Retina (tissue), 1 donor: ENCODE measurements at places on chromosomes 5 and 9.

GRCh38 chr5:146069780-146070099, 35.6 kb downstream of the PLAC8L1 start:
- no peak for DNase-seq

- DNase-seq: peak; percentile 53
Measured at GRCh38 chr9:114228016-114228808, 72.9 kb downstream of the COL27A1 start.

- peak; percentile 94 for DNase-seq
Measured at GRCh38 chr9:124852829-124853531, at the start of gene WDR38. Gene WDR38, plus strand, starts transcription at chr9:124853460. Its CDS starts 72 bp downstream, at chr9:124853532.

DNA sequence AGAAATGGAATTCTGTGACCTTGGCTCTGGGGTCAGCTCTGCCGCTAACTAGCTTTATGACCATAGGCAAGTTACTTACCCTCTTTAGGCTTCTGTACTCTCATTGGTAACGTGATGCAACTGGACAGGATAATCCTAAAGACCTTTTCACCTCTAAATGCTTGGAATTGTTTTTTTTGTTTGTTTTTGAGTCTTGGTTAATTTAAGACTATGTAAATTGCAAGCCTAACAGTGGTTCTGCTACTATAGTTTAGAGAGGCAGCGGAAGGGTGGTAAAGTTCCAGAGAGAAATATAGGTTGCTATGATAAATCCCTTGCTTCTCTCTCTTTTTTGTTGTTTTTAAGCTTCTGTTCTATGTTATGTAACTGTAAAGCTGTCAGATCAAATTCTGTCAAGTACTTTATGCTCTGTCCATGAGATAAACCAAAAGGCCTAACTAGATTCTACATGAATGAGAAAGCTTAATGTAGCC, 17.6 kb downstream of the FAM169A start:
- peak; percentile 77 for DNase-seq

- no peak for DNase-seq
Measured at GRCh38 chr9:84673806-84674205, 4.3 kb downstream of the NTRK2 start.

GRCh38 chr9:94611638-94612068, 18.0 kb upstream of the FBP2 start:
- DNase-seq: no peak

DNA sequence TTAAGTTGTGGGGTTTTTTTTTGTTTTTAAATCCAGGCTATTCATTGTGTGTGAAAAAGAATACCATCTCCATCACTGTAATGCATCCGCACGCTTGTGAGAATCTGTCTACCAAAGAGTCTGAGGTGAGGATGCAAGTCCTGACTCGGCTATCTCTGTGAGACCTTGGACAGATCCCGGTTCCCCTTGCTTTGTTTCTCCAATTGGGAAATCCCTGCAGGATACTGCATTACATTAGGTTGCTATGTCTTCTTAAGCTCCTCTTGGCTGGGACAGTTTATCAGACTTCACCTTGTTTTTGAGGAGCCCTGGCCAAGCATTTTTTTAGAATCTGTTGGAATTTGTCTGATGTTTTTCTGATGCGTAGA, 46.8 kb downstream of the GALNT10 start:
- DNase-seq: no peak

DNA sequence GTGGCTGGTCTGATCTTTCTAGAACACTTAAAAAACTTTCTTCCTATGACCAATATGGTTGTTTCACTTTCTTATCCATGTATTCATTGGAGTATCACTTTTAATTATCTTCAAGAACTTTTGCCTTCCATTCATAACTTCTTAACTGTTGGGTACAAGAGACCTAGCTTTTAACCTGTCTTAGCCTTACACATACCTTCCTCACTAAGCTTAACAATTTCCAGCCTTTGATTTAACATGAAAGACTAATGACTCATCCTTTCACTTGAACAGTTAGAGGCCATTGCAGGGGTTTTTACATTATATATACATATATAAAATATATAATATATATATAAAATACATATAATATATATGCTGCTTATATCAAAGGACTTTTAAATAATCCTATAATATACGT, 57.9 kb downstream of the ABHD17B start:
- no peak for DNase-seq

- no peak for DNase-seq
Measured at GRCh38 chr9:90966031-90966290, 164.3 kb downstream of the SYK start.

- DNase-seq: no peak
Measured at GRCh38 chr5:118554981-118555380, 433.4 kb downstream of the DTWD2 start.

- DNase-seq: no peak
Measured at GRCh38 chr5:4921929-4922328, 218.2 kb upstream of the ADAMTS16 start.

DNA sequence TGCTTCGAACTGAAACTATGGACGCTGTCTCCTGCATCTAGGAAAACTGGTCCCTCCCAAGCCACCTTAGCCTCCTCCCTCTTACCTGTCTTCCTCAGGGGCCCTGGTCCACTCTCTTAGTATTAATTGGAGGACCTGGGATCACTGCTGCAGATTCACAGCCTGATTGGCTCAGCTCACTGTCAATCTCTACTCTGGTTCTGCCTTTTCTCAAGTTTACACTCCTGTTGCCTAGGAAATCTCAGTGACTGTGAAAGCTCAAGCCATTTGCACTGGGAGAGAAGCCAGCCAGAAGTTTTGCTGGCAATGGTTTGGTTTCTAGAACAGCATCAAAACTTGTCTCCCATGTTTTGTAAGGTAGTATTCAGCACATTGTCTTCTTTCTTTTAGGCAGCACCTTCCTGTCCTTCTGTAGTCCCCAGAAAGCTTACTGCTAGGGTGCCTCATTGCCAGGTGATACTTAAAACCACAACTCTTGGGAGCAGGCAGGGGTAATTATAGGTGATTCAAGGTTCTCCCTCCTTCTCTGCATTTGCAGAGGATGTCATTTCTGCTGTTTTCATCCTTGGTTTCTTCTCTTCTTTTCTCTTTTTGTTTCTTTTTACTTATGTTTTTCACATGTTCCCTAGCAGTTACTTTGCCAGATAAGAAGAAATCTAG, at the start of gene CAPSL:
TSS of gene CAPSL (minus strand) at position 55 of the 660 bp plus-strand sequence. CDS start 17,502 bp downstream, outside the sequence.
- DNase-seq: peak; percentile 13

DNA sequence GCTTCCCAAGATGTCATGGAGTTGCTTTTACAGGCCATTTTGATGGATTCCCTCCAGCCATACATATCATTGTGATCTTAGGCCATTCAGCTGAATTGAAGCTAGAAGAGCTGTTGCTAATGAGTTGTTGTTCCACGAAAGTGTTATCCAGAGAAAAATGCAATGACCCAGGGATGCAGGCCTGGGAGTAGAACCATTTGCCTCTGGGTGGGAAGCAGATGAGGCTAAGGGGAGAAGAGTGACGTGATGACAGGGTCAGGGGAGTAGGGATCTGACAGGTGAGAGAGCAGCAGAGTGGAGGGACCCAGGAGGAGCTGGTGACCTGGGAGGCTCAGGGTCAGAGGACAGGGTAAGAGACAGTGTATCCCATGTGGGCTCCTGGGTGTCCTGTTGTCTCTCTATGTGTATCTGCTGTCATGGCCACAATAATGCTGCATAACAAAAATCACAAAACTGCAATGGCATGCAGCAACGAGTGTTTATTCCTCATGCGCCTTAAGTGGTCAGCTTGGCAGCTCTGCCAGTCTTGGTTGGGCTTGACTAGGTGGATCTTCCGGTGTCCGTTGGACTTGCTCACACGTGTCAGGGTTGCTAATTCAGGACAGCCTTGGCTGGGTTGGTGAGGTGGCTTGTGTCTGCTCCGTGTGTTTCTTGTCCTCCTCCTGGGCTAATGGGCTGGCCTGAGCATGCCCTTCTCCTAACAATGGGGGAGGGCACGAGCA, 90.6 kb downstream of the LIFR start:
- no peak for DNase-seq

- no peak for DNase-seq
Measured at GRCh38 chr9:97892421-97892820, 29.9 kb downstream of the TRMO start.

DNA sequence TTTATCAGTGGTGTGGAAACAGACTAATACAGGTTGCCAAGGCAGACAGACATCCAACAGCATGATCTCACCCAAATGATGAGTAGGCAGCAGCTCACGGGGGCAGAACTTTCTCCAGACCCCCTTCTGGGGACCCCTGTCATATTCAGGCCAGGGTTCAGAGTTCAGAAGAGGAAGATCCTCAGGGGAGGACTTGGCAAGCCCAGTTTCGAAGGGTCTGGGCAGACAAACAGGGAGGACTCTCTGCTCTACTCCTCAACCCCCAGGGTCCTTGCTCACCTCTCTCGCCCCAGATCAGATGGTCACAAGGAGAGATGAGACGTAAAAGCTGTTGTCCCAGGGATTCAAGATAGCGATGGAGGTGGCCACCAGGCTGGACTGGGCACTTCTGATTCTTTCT, 215.1 kb upstream of the MVB12B start:
- DNase-seq: no peak

- DNase-seq: no peak
Measured at GRCh38 chr5:82534986-82535385, 256.8 kb upstream of the RPS23 start.

DNA sequence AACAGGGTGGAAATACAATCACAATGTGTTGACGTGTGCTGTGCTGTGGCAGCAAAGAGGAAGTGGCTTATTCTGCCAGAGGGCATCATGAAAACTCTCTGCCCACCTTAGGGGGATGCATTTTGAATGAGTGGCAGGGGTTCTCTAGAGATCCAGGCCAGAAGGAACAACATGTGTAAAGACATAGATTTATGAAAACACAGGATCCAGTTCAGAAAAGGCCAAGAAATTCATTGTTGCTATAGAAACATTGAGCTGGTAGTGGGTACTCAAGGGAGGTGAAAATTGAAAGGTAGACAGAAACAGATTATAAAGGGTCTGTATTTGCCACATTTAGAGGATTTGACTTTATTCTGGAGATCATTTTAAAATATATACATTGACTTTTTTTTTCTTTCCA, 417.7 kb downstream of the ENC1 start:
- no peak for DNase-seq

DNA sequence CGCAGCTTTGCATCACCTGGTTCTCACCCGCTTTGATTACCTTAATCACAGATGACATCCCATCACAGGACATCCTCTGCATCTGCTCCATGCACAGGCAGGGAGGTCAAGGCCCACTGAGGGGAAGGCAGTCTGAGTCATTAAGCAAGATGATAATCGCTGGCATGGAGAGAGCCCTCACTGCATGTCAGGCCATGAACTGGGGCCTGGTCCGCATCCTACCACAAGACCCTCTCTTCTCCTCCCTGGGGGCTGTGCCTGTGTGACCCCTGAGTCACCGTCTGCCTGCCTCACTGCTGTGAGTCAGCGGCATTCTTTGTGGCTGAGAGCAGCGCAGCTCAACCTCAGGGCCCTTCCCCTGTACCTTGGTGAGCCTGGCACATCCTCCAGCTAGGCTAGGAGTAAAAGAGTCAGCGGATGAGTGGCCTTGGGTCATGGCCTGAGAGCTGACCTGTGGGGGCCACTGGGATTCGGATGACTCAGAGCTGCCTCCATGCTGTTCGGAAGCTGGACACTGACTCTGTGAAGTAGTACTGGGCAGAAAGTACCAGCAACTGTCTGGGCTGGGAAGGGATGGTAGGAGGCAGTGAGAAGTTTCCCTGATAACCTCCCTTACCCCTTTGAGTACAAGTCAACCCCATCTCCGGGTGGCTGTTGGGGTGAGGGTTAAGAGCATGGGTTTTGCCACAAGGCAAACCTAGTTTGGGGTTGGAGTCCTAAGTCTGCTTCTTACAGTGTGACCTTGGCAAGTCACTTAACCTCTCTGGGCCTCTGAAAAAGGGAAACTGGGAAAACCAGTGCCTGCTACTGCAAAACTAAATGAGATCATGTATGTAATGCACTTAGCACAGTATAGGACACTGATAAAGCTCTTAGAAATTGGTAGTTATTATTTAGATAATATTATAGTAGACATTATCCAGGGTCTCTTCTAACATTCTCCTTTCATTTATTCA, 14.6 kb upstream of the ARSI start:
- DNase-seq: no peak

DNA sequence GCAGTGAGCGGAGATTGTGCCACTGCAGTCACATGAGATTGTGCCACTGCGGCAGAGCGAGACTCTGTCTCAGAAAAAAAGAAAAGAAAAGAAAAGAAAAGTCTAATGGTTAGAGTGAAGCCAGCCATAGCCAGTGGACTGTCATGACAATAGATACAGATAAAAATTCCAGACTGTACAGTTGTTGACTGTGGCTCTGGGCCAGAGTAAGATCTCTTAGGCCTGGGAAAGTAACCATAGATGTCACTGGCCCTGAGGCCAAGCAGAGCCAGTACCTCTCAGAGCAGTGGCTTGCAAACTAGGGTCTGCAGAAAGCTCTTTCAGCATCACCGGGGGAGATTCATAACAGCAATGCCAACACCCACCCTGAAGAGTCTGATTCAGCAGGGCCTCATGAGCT, 44.1 kb upstream of the SUB1 start:
- DNase-seq: no peak

- no peak for DNase-seq
Measured at GRCh38 chr5:19241690-19242089, 746.3 kb downstream of the CDH18 start.

DNA sequence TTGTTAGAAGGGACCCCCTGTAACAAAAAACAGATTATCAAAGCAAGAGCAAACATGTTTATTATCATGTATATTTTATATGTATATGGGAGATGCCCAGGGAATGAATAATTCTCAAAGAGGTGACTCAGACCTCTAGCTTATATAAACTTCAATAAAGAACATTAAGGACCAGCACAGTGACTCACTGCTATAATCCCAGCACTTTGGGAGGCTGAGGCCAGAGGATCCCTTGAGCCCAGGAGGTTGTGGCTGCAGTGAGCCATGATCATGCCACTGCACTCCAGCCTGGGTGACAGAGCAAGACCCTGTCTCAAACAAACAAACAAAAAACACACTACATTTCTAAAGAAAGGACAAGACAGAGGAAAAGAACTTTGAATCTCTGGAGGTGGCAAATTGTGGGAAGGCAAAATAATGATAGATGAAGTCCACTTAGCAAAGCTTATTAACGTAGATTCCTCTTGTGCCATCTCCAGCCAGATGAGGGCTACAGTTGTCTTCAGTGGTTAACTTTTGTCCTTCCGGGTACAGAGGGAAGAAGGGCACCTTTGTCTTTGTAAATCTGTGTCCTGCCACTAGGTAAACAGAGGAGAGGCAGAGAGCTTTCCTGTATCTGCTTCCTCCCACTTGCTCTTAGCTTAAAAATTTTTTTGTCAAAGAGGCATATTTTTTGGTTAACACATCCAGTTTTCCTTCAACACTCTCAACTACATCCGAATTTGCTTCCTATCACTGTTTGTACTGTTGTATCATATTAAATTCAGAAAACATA, 7.5 kb upstream of the RFK start:
- DNase-seq: no peak

GRCh38 chr5:157972579-157972978, 113.6 kb upstream of the CLINT1 start:
- no peak for DNase-seq

GRCh38 chr5:56449071-56449640, 216.0 kb upstream of the ANKRD55 start:
- DNase-seq: peak; percentile 75

GRCh38 chr5:126658561-126658960, 57.8 kb downstream of the PHAX start:
- DNase-seq: no peak
